ENCODE measurements at places on chromosomes 16 and 17. TPM values are rescaled to one million over a fixed set of nuclear protein-coding genes. Genes with fewer than 3 reads are reported as not detected.

- no peak for DNase-seq
- no peak overlapping the region for H3K4me3 ChIP-seq
- no peaks in the 10 kb centered on the region for H3K36me3 ChIP-seq
Measured at GRCh38 chr17:32879134-32879533, 2.2 kb upstream of the MYO1D start.

GRCh38 chr17:51642029-51642428 lies 381.7 kb downstream of the UTP18 start:
- H3K4me1 ChIP-seq: no peaks in the 10 kb centered on the region
- H3K27ac ChIP-seq: no peak overlapping the region
- no peaks in the 10 kb centered on the region for H3K36me3 ChIP-seq
- H3K4me3 ChIP-seq: no peak overlapping the region
- no peaks in the 10 kb centered on the region for H3K27me3 ChIP-seq

The PKMYT1 gene
- 2.2 TPM for total RNA-seq

The HES7 gene
- total RNA-seq: not detected

Measured in T-cell (primary cell).